ENCODE measurements at places on chromosomes 1 and 21. TPM values are rescaled to one million over a fixed set of nuclear protein-coding genes. Genes with fewer than 3 reads are reported as not detected.

Gene GBP2
- not detected for total RNA-seq

Gene S100A12
- not detected for total RNA-seq

- peak; percentile 31 for DNase-seq
Measured at GRCh38 chr1:45359882-45360513, 19.8 kb upstream of the MUTYH start.

DNA sequence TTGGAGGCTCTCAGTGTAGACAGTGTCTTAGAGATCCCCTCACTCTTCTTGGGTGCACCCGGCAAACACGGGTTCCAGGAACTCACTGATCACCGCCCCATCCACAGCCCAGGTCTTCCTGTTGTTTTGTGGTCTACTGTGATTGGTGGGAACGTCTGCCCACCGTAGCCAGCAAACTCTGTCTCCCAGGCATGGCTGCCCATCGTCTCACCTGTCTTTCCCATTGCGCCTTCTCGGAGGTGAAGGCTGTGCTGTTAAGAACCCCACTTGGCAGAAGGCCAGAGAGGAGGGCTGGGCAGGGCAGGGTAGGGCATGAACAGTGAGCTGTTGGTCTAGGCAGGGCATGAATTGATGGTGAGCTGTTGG, 14.1 kb upstream of the KCNA2 start:
- no peak for DNase-seq

- no peak for DNase-seq
Measured at GRCh38 chr1:180397175-180397574, 105.2 kb downstream of the ACBD6 start.

DNA sequence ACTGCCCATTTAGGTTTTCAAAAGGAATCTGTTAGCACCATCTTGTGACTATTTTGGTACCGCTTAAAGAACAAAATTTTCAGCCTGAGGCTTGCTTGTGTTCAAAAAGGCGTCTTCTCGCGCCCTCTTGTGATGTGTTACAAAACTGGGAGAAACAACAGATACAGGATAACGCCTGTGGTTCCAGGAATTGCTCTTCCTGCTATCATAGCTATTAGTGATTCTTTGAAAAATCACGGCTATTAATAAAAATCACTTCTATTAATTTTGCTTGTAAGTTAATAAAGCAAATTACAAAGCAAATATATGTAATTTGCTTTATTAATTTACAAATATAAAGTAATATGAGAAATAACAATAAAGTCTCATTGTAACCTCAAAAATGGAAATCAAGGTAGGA, 82.2 kb upstream of the ABCD3 start:
- peak; percentile 51 for DNase-seq

Gene TCHHL1
- total RNA-seq, result not detected

- no peak for DNase-seq
Measured at GRCh38 chr1:65020774-65021173, 54.4 kb upstream of the JAK1 start.

- DNase-seq, result no peak
Measured at GRCh38 chr1:118366286-118366685, 181.3 kb upstream of the SPAG17 start.

GRCh38 chr1:205515781-205516253, 11.3 kb downstream of the CDK18 start:
- no peak for DNase-seq

- DNase-seq, result peak; percentile 52
Measured at GRCh38 chr1:38246955-38247952, 200.7 kb upstream of the POU3F1 start.

GRCh38 chr1:161970633-161971032, 53.0 kb downstream of the OLFML2B start:
- DNase-seq, result no peak

DNA sequence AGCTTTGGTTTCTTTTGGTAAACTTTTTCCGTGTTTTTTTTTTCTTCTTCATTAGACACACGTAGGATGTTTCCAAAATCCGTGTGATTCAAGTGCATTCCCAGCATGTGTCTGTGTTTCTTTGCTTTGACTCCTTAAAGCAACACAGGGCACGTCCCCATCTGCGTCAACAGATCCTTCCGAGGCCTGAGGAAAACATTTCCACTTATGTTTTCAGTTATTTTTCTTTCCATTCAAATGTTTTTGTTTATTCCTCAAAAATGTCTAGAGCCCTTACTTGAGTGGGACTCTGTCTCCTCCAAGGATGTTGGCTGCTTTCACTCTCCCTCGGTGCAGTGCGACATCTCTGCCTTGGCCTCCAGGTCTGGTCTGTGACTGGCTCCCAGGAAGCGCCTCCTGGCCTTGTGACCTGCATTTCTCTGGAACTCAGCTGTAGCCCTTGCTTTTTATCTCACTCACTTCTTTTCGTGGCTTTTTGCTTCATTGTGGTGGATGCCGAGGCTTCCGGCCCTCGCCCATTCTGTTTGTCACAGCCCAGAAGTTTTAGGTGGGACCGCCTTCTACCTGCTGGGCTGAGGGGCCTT, 31.3 kb upstream of the SLC19A1 start:
- no peak for DNase-seq

Gene FCRLB
- total RNA-seq, result 0.34 TPM

DNA sequence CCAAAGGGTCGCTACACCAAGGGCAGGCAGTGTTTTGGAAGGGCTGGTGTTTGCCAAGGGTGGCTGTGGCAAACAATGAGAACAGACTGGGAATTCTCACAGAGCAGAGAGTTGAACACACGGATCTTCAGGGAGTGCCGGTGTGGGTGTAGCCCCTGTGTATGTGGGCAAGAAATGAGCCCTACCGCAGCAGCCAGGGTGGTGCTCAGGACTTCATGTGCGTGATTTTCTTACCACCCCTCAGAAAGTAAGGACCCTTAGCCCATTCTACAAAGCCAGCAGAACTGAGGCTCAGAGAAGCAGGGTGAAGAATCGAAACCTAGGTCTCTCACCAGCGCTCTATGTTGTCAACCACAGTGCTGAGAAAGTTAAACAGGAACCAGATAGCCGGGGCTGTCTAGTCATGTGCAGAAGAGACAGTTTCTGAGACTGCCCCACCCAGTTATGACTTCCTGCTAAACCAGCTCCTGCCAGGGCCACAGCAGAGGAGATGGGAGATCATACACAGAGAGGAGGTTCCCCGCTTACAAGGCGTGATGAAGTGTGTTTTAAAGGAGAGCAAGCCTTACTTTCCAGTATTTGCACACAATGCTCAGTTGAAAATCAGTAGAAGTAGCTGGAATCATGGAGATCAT, 21.9 kb upstream of the MORC3 start:
- no peak for DNase-seq

Gene PRAMEF33
- total RNA-seq, result not detected

Gene SH3D21
- total RNA-seq, result 11.8 TPM

DNA sequence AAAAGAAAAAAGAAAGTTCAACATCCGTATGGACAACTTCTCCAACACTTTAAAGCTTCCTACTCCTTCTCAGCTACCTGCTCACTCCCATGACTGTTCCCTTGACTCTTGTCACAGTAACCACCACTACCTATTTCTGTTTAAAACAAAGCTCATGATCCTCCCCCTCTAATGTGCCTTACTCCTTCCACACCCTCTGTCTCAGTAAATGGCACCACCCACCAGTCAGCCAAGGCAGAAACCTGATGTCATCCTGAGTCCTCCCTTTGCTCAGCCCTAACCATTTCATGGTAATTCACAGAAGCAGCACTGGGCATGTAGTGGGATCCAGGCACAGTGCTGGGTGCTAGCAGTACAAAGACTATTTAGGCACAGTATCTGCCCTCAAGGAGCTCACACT, 63.0 kb upstream of the PPM1J start:
- no peak for DNase-seq

DNA sequence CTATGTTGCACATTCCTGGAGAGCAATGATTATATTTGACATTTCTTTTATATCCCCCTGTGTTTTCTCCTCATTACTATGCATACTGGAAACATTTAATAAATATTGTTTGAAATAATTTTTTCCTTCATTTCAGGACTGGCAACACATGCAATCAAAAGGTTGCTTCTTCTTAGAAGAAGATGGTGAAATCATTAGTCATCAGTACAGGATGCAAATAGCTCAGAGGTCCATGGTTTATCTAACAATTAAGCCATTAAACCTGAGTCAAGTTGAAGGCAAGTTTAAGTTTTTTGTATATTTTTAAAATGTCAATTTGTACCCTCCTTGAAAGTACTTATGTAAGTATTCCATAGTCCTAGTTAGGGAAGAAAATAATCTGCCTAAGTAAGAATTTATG, 22.5 kb downstream of the EFCAB7 start:
- no peak for DNase-seq

- DNase-seq, result no peak
Measured at GRCh38 chr1:56977910-56978309, 12.1 kb upstream of the C8B start.

- no peak for DNase-seq
Measured at GRCh38 chr1:34312359-34312758, 135.7 kb downstream of the C1orf94 start.

DNA sequence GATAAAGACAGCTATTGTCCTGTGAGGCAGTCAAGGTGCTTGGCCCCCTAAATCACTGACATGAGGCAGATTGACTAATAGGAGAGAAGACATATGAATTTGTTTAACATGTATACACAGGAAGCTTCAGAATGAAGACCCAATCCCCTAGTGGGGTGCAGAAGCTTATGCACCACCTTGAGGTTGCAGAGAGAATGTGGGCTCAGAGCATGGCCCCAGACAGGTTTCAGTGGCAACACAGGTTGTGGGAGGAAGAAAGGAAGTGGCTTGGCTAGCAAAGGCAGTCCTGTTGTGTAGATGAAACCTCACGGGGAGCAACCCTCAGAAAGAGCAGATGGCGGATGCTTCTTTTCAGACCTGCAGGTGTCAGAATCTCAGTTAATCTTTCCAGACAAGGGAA, 37.0 kb upstream of the PARP1 start:
- no peak for DNase-seq

DNA sequence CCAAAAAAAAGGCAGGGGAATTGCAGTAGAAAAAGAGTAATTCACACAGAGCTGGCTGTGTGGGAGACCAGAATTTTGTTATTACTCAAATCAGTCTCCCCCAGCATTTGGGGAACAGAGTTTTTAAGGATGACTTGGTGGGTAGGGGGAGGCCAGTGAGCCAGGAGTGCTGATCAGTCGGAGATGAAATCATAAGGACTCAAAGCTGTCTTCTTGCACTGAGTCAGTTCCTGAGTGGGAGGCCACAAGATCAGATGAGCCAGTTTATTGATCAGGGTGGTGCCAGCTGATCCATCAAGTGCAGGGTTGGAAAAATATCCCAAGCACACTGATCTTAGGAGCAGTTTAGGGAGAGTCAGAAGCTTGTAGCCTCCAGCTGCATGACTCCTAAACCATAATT, 23.7 kb upstream of the EDARADD start:
- no peak for DNase-seq

GRCh38 chr1:63892632-63893395, 119.0 kb downstream of the ROR1 start:
- no peak for DNase-seq

GRCh38 chr1:236468625-236469024, 55.2 kb upstream of the LGALS8 start:
- no peak for DNase-seq

Gene KRTAP10-9
- not detected for total RNA-seq

DNA sequence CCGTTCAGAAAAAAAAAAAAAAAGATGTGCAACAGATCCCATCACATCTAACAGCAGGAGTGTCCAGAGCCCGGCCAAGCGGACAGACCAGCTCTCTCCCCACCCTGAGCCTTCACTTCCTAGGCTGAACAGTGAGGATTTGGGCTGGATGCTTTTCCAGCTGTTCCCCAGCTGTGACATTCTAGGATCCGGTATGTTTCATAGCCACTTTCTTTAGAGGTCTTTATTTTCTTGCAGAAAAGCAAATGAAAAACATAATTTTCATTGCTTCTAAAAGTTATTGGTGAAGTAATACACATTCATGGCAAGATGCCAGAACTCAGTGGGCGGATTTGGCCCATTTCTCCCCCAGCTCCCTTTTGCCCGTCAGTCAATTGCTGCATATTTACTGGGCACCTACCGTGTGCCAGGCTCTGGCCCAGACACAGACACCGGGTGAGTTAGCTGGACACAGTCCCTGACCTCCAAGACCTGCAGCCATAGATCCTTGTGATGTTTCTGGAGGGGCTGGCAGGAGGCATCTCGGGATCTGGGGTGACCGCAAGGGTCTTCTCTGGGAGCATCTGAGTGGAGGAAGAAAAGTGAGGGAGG, 213.7 kb upstream of the VAMP3 start:
- DNase-seq, result no peak

Gene ID3
- total RNA-seq, result 10.9 TPM

All from glutamatergic neuron (in vitro differentiated cells).